AG04449 (cell line): ENCODE measurements at places on chromosomes 2 and 18.

- no peak for DNase-seq
Observed at GRCh38 chr2:98749066-98749450, 18.1 kb upstream of the MGAT4A start.

DNA sequence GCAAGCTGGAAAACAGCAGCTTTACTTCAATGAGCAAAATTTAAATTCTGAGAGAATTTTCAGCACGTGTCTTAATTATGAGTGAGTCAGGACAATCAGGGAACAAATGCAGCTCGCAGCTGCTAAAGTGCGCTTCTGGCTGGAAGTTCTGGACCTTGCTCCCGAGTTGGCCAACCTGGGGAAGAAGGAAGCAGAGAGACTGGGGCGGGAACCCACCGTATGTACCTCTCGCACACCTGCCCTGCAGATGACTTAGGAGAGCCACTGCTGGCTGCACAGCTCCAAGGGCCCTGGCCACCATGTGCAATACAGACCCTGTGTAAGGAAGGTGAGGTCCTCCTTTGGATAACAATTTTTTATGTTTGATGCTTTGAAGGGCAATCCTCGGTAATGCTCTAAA is 42.4 kb downstream of the REEP1 start:
- DNase-seq, result no peak

GRCh38 chr2:187783446-187783845 is 229.2 kb upstream of the TFPI start:
- DNase-seq, result no peak

DNA sequence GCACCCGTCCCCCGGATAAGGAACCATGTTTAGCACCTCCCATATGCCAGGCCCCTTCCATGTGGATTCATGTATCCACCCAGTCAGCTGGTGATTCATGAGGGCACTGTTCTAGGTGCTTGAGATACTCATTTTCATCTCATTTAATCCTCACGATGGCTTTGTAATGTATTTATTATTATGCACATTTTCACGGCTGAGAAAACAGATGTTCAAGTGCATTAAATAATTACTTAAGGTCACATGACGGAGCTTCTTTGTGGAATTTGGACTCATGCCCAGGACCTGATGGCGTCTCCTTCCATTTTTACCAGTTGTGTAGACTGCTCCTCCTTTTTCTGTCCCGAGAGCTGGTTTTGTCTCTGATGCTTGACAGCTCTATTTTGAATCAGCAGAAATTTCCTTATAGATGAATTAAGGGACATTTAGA is 72.2 kb upstream of the RBM44 start:
- no peak for DNase-seq

GRCh38 chr18:35444636-35445035 is 53.1 kb downstream of the INO80C start:
- DNase-seq, result no peak

DNA sequence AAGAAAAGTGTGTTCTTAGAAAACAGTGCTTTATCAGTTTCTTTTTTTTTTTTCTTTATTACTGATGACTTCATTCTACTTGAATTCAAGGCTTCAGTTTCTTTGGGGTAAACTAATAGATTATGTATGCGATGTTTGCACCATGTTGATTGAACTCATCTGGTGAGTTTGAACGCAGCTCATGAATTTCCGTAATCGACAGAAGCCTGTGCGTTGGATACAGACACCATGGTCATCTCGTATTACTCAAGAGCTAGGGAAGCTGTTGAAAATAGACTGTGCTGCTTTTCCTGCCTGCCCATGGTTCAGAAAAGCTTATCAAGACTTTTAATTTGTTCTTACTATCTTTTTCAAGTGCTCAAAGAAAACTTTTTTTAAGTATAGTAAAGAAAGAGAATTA is 185.5 kb upstream of the NRP2 start:
- DNase-seq, result peak; percentile 71

DNA sequence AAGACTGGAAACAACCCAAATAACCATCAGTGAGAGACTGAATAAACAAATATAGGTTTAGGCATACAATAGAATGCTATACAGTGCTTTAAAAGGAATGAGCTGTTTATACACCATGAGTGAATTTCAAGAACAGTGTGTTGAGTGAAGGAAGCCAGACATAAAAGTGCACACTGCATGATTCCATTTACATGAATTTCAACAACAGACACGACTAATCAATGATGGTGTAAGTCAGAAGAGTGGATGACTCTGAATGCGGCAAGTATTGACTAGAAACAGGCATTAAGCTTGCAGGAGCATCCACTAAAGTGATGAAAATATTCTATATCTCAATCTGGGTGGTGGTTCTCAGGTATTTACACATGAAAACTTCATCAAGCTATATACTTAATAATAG is 142.7 kb upstream of the SLC39A10 start:
- DNase-seq, result no peak

DNA sequence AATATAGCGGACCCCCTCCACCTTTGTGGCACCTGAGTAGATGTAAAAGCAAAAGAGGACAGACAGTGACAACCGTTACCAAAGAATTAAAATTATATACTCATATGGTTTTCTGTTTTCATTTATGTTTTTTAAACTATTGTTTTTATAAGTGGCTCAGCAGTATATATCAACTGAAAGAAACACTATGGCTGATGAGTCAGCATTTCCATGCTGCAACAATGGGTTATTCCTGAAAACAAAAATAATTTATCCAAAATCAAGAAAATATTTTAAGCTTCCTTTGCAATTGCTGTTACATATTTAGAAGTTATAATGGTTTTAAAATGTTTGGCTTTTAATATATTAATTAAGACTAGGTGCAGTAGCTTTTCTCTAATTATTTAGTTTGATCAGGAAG is 17.7 kb downstream of the MRPS9 start:
- DNase-seq, result no peak

DNA sequence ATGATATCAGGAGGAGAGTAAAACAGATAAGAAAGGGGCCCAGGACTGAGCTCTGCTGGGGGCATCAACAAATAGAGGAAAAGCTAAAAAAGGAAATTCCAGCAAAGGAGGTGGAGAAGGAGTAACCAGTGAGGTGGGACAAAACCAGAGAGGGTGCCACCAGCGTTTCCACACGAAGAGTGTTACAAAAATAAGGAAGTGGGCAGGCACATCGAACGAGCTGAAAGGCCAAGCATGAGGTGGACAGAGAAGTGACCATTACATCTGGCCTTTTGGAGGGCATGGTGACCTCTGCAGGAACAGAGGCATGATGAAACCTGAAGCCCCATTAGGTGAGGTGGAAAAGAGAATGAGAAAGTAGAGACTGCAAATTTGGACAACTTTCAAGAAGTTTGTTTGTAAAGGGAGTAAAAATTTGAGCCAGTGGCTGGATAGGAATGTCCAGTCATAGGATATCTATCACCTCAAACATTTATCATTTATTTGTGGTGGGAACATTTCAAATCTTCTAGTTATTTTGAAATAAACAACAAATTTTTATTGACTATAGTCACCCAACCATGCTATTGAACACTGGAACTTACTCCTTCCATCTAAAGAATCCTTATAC is 18.4 kb upstream of the VIT start:
- DNase-seq, result no peak

DNA sequence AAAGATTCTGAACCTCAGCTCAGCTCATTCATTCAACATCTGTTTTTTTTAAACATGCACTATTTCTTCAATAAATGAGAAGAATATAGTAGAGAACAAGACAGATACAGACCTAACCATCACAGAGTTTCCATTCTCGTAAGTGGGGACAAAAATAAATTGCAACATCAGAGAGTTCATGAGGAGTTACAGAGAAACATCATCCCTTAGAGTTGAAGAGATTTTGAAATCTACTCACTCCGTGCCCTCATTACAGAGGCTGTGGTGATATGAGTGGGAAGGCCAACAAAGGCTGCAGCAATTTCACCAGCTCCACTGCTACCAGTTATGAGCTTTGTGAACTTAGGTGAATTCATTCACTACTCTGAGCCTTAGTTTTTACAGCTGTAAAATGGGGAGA is 399.3 kb downstream of the BCL11A start:
- no peak for DNase-seq

- peak; percentile 14 for DNase-seq
Observed at GRCh38 chr2:150876251-150876950, 385.3 kb downstream of the RBM43 start.

- no peak for DNase-seq
Observed at GRCh38 chr2:35933031-35933430, 422.5 kb upstream of the CRIM1 start.

DNA sequence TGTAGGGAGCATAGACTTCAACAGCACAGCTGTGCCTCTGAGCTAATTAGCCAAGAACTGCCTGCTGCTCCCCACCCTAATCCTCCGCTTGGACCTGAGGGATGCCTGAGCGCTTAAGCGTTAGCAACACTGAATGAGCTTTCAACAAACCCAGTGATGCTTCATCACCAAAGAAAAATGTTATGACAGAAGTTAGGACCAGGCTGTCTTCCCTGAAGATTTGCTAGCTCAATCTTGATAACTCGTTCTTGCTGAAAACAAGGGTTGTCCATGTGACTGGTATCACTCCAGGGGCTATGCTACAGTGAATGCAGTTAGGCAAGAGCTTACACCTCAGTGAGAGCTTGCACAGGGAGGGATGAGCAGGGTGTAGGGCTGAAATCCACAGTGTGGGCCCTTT is 190.7 kb upstream of the SIX2 start:
- no peak for DNase-seq

GRCh38 chr2:104641786-104642185 is 212.1 kb upstream of the POU3F3 start:
- DNase-seq, result no peak

- DNase-seq, result no peak
Observed at GRCh38 chr2:85635011-85635410, 19.0 kb downstream of the USP39 start.

GRCh38 chr2:105445976-105446375 is 47.1 kb upstream of the FHL2 start:
- DNase-seq, result no peak
